Fibroblast of skin of left quadriceps (primary cell): ENCODE measurements at places on chromosomes 16 and 17.

- no peak for DNase-seq
Observed at GRCh38 chr17:60381958-60382357, 10.0 kb downstream of the USP32 start.

- DNase-seq: no peak
Observed at GRCh38 chr17:73138541-73139138, 26.2 kb upstream of the SSTR2 start.

GRCh38 chr16:67173808-67174705 is 3.7 kb downstream of the NOL3 start:
- DNase-seq: no peak

GRCh38 chr17:41907185-41907556 is 11.6 kb downstream of the ACLY start:
- peak; percentile 66 for DNase-seq

DNA sequence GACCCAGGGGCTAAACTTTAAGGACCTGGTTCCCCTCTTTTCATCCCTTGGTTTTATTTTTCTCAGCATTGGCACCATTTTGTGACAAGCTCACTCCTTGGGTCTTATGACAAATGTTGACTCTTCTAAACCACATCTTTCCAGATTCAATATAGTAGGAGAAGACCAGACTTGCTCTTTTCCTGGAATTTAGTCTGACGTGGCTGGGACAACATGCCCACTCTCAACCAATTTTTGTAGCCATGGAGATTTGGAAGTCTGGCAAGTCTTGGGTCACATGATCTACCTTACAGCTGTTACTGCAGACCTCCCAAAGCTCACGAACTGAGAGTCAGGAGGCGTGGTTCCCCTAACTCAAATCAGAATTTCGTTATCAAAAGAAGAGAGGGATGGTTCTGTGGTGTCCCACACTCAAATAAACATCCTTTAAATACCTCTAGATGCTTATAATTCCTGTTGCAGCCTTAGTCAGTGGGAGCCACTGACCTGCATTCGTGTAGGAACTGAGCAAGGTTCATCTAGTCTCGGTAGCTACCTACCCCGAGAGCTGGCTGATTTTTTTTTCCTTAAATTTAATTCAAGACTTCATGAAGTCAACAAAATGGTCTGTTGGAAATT is 683.5 kb downstream of the MAF start:
- no peak for DNase-seq

- DNase-seq: peak; percentile 69
Observed at GRCh38 chr17:41294016-41294415, 8.6 kb downstream of the KRTAP29-1 start.

- DNase-seq: no peak
Observed at GRCh38 chr16:54140788-54141136, 145.8 kb downstream of the IRX3 start.

DNA sequence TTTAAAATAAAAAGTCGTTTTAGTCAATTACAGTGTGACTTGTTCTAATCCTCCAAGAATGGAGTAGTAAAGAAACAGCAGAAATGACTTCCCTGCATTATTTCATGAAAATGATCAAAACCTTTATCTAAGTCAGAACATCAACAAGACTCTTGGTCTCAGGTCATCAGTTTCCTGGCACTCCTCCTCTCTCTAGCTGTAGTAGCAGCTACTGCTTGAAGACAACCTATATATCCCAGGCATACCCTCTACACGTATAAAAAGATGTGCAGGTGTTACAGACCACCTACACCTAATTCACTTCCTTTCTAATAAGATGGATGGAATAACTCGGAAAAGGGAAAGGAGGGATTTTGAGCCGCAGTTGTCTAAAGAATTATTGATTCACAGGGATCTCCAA is 1.6 kb upstream of the FBF1 start:
- DNase-seq: no peak

DNA sequence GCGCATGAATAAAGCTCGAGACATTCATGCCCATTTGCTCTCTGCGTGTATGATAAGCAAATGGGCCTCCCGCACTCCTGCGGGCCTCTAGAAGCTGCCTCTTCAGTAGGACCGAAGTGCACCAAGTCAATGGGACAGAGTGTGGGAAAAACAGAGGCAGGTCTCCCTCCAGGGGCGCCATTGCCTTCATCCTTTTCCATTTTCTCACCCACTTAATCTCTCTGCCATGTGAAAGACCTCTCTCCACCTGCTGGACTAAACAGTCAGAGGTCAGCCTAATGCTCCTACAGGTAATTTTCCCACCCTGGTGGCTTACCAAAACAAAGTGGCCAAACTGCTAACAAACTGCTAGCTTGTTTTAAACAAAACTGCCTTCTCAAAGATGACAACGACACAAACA is 210.9 kb downstream of the ZFHX3 start:
- no peak for DNase-seq

GRCh38 chr17:77802333-77802615 is 156.2 kb upstream of the TNRC6C start:
- DNase-seq: no peak

- DNase-seq: no peak
Observed at GRCh38 chr17:11628374-11628773, 30.1 kb downstream of the DNAH9 start.

- DNase-seq: no peak
Observed at GRCh38 chr17:75344666-75345065, 55.4 kb upstream of the SLC25A19 start.

GRCh38 chr16:13977177-13977576 is 57.2 kb downstream of the ERCC4 start:
- no peak for DNase-seq

DNA sequence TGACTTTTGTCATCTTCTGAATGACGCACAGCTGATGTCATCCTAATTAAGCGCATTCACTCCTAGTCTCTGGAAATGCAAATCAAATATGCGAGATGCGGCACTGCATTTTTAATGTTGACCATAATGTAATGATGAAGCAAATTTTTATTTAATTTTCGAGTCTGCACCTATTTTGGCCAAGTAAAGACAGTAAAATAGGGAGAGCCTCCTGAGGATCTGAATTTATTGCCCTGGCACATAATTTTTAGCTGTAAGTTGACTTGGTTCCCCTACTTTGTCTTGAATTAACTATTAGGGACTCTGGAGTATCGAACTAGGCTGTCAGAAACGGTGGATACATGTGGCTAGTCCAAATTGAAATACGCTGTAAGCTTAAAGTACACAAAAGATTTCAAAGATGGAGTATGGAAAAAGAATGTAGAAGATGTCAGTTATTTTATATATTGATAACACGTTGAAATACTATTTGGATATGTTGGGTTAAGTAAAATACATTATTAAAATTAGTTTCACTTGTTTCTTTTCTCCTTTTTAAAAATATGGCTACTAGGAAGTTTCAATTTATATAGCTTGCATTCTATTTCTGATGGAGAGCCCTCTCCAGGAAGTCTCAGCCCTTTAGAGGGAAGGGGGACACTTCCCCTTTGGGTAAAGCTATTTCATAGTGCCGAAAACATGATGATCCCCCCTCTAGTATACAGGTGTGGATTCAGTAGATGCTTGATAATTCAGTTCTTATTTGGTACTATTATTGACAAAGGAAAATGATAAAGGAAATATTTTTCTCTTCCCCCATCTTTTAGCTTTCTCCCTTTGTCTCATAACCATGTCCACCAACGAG is 991 bp downstream of the KPNA2 start:
- DNase-seq: no peak

DNA sequence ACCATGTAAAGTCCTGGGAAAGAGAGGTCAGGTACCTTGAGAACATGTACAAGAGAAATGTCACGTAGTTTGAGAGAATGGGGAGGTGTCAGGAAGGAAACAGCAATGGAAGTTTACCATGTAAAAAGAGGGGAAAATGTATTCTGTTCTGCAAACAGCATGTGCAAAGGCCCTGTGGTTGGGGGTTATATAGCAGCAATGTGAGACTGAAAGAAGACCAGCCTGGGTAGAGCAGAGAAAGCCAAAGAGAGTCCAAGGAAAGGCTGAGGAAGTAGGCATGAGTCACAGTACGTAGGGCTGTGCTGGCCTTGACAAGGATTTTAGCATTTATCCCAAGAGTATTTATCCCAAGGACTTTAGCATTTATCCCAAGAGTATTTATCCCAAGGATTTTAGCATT is 141.3 kb upstream of the CACNG3 start:
- no peak for DNase-seq

DNA sequence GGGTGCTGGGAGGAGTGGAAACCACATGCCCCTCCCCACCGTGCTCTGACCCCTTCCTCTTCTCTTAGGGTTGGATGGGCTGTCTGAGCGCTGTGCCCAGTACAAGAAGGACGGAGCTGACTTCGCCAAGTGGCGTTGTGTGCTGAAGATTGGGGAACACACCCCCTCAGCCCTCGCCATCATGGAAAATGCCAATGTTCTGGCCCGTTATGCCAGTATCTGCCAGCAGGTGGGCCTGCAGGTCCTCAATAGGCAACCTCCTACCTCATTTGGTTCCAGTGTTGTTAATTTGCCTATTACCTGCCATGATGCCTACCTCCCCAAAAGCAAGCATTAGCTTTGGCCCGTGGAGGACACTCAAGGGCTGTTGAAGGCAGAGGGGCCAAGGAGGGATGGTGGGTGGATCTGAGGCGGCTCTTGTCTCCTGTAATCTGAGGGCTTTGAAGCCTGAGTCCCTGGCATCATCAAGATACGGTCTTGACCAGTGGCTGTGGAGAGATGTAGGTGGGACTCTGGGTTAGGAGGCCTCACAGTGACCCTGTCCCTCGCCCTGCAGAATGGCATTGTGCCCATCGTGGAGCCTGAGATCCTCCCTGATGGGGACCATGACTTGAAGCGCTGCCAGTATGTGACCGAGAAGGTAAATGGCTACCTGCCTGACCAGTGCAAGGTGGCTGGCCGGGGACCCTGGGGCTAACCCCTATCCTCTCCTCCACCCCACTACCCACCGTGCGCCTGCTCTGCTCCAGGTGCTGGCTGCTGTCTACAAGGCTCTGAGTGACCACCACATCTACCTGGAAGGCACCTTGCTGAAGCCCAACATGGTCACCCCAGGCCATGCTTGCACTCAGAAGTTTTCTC is 3.4 kb downstream of the ALDOA start:
- no peak for DNase-seq

GRCh38 chr17:74810699-74811485 is 34.7 kb upstream of the NAT9 start:
- no peak for DNase-seq

DNA sequence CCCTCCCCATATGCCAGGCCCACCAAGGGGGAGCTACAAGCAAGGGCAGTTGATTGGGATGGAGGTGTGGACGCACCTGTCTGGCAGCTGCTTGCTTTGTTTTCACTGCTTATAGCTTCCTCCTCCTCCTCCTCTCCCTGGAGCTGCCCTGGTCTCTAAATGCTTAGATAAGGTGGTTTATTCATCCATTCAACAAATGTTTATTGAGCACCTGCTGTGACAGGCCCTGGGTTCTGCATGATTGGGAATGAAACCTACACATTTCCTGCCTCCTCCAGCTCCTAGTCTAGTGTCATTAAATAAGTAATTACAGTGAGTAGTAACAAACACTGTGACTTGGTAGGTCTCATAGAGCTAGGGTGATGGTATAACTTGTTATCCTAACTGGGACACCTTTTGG is 17.4 kb upstream of the MAP3K14 start:
- DNase-seq: no peak

DNA sequence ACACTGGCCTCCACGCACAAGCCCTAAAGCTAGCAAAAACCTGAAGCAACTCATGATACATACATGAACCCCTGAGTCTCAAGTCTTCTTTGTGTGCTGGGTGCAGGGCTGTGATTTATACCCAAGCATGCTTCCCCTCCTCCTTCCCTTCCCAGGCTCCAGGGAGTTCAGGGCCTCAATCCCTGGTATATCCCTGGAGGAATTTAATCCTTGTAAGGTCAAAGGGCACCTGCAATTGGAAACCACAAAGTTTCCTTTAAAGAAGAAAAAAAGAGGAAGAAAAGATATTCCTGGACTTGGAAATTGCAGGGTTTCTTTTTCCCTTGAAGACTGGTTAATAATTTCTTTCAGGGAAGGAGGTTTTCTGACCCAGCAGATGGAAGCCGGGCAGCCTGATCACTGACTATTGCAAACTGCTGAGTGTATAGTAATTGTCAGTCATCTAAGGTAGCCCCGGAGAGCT is 182.3 kb downstream of the AATF start:
- DNase-seq: peak; percentile 6

- no peak for DNase-seq
Observed at GRCh38 chr17:2721603-2722002, 10.0 kb upstream of the CLUH start.

DNA sequence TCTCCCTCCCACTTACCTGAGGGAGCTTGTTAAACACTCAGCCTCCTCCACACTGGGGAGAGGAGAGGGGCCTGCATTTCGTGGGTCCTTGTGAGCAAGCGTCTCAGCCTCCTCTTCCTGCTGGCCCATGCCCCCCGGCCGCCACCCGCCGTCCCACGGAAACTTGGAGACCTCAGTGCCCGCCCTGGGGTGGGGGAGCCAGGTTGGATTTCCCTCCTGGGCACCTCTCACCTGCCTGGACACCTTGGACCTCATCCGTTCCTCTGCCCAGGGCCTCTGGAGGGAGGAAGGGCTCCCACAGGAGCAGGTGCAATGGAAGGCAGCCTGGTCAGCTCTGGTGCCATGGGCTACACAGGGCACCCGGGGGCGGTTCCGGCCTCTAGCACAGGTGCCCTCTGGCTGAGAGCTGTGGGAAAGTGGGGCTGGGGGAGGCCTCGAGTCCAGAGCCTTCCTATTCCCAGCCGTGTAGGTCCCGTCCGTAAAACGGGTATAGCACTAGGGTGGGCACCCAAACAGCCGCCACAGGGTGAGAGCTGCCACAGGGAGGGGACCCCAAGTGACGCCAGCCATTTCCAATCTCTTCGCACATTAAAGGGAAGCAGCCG is 11.0 kb downstream of the GSE1 start:
- DNase-seq: no peak

- peak; percentile 43 for DNase-seq
Observed at GRCh38 chr17:40443196-40443987, at the start of gene IGFBP4. Gene IGFBP4, plus strand, starts transcription at chr17:40443450. Its CDS starts 286 bp downstream, at chr17:40443736.

GRCh38 chr17:81621494-81622130 is 15.3 kb downstream of the NPLOC4 start:
- no peak for DNase-seq

DNA sequence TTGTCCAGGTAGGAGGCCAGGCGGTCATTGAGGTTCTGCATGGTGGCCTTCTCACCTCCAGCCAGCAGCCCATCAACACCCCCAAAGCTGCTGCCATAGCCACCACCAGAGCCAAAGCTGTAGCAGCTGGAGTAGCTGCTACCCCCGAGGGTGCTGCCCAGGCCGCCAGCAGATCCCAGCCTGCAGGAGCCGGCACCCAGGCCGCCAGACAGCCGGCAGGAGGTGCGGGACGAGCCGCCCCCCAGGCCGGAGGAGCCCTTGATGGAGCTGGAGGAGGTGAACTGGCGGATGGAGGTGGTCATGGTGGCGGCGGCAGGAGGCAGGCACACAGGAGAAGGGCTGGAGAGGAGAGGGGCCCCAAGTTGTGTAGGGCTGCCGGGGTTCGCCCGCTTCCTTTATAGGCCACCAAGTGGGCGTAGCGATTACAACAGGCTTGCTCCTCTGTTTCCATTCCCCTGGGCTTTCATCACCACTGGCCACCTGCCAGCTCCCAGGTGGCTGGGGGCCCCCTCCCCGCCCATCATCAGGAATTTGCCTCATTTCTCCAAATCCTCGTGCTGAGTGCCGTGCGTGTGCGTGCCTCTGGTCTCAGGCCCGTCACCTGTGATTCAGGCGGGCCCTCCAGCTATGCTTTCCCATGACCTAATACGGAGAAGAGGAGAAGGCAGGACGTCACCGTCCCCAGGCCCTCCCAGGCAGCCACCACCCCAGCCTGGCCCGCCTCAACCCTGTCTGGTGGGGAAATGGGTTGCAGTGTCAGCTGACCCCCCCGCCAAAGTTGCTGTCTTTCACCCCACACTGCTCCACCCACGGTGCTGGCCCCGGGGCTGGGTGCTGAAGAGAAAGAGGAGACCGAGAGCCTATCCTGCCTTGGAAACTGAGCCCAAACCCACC is at the start of gene KRT17:
KRT17 (minus strand) TSS at position 368 of the 894 bp plus-strand sequence; CDS start at position 302, 66 bp downstream.
- no peak for DNase-seq
